Right atrium auricular region (tissue), 2 donors: ENCODE measurements at places on chromosomes 7 and 10. TPM values are rescaled to one million over a fixed set of nuclear protein-coding genes. Genes with fewer than 3 reads are reported as not detected.

DNA sequence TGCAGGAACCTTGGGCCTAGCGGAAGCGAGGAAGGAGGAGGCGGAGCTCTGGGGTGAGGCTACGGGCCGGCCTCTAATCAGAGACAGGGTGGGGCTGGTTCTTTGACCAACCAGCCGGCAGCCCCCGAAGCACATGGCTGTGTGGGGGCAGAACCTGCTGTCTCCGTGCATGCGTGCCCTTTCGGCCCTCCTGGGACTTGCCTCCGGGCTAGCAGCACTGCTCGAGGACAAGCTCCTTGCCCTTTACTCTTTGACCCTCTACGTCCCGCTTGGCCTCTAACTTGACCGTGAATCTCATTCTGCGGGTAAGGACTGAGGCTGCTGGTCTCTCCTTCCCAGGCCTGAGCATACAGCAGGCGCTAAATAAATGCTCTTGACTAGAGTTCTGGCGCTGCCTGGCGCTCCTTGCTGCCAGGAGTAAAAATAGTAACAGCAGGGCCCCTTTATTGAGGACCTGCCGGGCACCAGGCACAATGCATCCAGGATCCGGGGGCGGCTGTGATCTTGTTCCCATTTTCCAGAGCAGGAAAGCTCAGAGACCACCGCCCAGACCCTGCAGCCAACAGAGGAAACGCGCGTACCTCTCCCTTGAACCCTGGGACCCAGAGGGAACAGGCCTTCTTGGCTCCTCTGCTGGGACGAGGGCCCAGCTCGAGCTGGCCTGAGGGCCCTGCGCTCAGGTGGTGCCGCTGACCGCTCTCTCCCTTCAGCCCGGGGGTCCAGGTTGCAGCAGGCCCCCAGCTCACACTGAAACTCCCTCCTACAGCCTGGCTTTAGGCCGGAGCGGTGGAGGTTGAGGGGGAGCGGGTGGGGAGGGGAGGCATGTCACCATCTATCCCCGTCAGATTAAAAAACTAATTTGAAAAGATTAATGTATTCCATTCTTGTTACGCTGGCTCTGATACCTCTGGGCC, 2.7 kb upstream of the COMTD1 start:
- no peaks in the 10 kb centered on the region for H3K27me3 ChIP-seq
- H3K4me1 ChIP-seq: peaks cover 22% of the 10 kb centered on the region
- no peaks in the 10 kb centered on the region for H3K36me3 ChIP-seq
- no peak overlapping the region for H3K27ac ChIP-seq
- DNase-seq: no peak

DNA sequence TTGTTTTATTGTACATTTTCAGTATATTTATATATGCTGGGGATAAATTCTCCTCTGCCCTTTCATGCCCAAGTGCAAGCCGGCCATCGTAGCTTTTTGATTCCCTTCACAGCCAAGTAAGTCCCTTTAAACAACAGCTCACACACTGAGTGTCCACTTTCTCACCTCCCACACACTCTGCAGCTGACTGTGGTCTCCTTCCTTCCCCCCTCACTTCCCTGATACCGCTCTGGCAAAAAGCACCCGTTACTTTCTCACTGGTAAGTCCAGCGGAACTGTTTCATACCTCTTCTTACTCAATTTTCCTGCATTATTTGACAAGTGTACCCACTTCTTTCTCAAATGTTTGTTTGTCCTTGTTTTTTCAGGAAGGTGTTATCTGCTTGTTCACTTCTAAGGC, 35.2 kb downstream of the MGAM start:
- no peaks in the 10 kb centered on the region for H3K36me3 ChIP-seq
- no peaks in the 10 kb centered on the region for H3K27me3 ChIP-seq
- H3K27ac ChIP-seq: no peak overlapping the region
- DNase-seq: no peak

OR13A1 gene
- not detected for total RNA-seq

LAMB1 gene
- 60.7 TPM for total RNA-seq

GRCh38 chr7:75892634-75893272, 13.9 kb downstream of the RHBDD2 start:
- peaks cover 6% of the 10 kb centered on the region for H3K4me1 ChIP-seq
- DNase-seq: peak; percentile 81
- no peak overlapping the region for H3K27ac ChIP-seq
- no peaks in the 10 kb centered on the region for H3K27me3 ChIP-seq
- H3K4me3 ChIP-seq: no peak overlapping the region

DNA sequence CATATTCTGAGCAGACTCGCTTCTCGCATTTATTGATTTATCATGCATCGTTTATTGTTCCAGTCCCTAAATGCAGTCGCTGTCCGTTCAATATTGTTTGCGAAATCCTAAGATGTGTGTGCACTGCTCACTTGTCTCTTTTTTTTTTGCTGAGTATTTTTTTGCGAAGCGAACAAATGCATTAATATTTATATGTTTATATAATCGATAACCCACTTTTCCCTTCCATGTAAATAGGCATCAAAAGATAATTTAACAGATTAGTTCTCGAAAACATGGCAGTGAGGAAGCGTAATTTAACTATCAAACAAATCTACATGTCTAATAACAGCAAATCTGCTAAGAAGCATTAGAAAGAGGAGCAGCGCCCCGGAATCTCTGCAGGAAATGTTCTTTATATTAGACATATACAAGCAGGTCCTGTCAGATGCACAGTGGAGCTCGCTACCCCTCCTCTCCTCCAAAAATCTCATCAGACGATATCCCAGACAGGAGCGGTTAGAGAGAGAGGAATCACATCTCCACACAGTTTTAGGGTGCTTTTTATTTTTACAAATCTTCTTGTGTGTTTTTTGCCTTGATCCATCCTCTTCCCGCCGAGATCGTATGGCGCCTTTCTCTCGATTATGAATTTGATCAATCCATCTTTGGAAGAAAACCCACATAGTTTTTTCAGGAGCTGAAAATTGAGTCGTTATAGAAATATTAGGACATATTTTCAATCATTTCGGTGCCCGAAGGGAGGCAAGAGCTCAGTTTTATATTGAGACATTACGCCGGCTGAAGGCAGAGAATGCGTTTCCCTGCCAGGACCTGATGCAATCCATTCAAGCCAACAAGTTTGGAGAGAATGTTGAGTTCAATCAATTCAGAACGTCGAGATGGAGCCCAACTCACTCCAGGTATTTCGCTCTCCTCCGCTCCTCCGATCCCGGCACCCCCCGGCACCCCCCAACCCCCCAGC, at the start of gene ARID5B:
TSS of gene ARID5B (plus strand) at position 871 of the 964 bp plus-strand sequence. CDS start at position 882, 11 bp downstream.
- DNase-seq: no peak
- no peaks in the 10 kb centered on the region for H3K36me3 ChIP-seq
- H3K27ac ChIP-seq: peak within 1 kb of the TSS; percentile 95
- H3K27me3 ChIP-seq: no peaks in the 10 kb centered on the region
- peak within 1 kb of the TSS; percentile 73 for H3K4me3 ChIP-seq
- H3K4me1 ChIP-seq: no peaks in the 10 kb centered on the region

GRCh38 chr10:50325449-50326171, 74.3 kb upstream of the ASAH2 start:
- H3K4me1 ChIP-seq: peaks cover 56% of the 10 kb centered on the region
- peak; percentile 86 for DNase-seq
- peak overlapping the region; percentile 29 for H3K4me3 ChIP-seq
- peak overlapping the region; percentile 89 for H3K27ac ChIP-seq
- no peaks in the 10 kb centered on the region for H3K27me3 ChIP-seq
- no peaks in the 10 kb centered on the region for H3K36me3 ChIP-seq

AUTS2 gene
- total RNA-seq: 8.6 TPM

LIPJ gene
- 0.08 TPM for total RNA-seq

ENKUR gene
- not detected for total RNA-seq

INSIG1 gene
- 25.7 TPM for total RNA-seq

GRCh38 chr7:351681-352480, 61.9 kb downstream of the FOXL3 start:
- no peaks in the 10 kb centered on the region for H3K27me3 ChIP-seq
- H3K4me3 ChIP-seq: no peak overlapping the region
- DNase-seq: no peak
- H3K36me3 ChIP-seq: no peaks in the 10 kb centered on the region
- H3K4me1 ChIP-seq: no peaks in the 10 kb centered on the region

DNA sequence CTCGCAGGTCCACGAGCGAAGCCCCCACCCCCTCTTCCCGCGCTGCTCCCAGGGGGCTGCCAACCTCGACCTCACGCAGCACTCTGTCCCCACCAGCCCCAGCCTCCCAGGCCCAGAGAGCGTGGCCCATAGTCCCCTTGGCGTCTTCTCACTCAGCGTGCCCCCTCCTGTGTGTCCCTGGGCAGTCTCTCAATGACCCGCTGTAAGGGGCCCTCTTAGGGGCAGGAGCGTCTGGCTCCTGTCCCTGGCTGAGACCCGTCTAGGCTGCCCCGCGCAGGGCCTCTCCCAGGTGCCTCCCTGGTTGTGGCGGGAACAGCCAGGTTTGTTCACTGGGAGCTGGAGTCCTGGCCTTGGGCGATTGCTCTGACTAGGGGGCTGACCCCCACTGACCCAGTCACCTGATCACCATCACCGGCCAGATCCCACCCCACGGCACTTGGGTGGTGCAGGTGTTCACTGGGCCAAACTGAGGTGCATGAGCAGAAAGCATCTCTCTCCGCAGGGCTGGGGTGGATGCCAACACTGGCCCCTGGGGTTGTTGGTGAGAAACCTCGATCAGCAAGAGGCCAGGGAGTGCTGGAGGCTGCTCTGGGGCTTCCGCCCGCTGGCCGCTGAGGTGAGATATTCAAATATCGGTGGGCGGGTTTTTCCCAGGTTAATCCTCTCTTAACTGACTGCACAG, 12.6 kb upstream of the WDFY4 start:
- DNase-seq: peak; percentile 49
- no peaks in the 10 kb centered on the region for H3K36me3 ChIP-seq
- no peaks in the 10 kb centered on the region for H3K27me3 ChIP-seq
- no peak overlapping the region for H3K27ac ChIP-seq

GRCh38 chr7:50817561-50817960, 34.9 kb upstream of the GRB10 start:
- no peaks in the 10 kb centered on the region for H3K36me3 ChIP-seq
- no peaks in the 10 kb centered on the region for H3K27me3 ChIP-seq
- no peak overlapping the region for H3K4me3 ChIP-seq
- peaks cover 8% of the 10 kb centered on the region for H3K4me1 ChIP-seq
- no peak overlapping the region for H3K27ac ChIP-seq

DNA sequence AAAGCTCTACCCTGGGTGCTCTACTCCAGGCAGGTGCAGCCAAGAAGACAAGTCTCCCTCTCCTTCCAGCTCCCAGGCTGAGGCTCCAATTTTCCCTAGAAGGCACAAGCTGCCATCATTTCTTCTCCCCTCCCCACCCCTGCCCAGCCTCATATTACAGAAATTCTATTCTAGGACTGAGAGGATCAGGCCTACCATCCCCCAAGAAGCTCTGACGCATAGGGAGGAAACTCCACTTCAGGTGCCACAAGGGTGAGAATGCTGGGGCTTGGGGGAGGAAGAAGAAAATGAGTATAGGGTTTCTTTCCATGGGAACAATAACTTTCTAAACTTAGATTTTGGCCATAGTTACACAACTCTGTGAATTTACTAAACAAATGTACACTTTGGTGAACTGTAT, 35.3 kb downstream of the FEZF1 start:
- no peaks in the 10 kb centered on the region for H3K27me3 ChIP-seq
- H3K36me3 ChIP-seq: no peaks in the 10 kb centered on the region
- no peaks in the 10 kb centered on the region for H3K4me1 ChIP-seq
- H3K4me3 ChIP-seq: no peak overlapping the region
- H3K27ac ChIP-seq: no peak overlapping the region

PRSS2 gene
- total RNA-seq: 0.51 TPM

DNA sequence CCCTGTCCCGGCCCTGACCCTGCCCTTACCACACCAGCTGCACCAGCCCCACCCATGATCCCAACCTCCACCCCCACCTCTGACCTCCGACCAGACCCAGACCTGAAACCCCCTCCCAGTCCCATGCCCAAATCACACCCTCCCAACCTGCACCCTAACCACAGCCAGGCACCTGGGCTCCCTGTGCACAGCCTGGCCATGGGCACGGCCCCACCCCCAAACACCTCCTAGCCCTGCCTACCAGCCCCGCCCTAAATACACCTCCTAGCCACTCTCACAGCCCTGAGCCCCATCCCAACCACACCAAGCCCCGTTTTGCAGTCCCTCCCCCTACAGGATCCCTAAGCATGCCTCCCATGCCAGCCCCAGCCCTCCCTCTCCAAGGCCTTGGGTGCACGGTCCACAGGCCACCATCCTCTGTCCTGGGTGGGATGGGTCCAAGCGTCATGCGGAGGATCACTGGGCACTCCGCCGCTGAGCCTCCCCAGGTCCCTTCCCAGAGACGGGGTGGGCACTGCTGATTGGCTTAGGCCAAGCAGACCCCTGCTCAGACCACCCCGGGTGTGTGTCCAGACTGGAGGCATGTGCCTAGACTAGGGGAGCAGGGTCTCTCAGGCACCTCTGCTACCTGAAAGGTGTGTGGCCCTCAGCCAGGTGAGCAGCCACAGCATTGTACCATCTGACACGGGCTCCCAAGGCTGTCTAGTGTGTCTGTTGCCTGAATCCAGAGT, 30.1 kb downstream of the INSIG1 start:
- H3K4me3 ChIP-seq: no peak overlapping the region
- no peaks in the 10 kb centered on the region for H3K4me1 ChIP-seq
- no peak for DNase-seq

DNA sequence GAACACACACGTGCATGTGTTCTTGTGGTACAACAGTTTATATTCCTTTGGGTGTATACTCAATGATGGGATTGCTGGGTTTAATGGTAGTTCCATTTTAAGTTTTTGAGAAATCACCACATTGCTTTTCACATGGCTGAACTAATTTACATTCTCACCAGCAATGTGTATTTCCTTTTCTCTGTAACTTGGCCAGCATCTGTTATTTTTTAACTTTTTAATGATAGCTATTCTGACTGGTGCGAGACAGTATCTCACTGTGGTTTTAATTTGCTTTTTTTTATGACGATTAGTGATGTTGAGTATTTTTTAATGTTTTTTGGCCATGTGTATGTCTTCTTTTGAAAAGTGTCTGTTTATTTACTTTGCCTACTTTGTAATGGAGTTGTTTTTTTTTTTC, 256.6 kb downstream of the ZWINT start:
- no peak overlapping the region for H3K4me3 ChIP-seq
- no peak overlapping the region for H3K27ac ChIP-seq
- no peak for DNase-seq
- H3K4me1 ChIP-seq: no peaks in the 10 kb centered on the region
- H3K27me3 ChIP-seq: no peaks in the 10 kb centered on the region

GRCh38 chr10:107415446-107415845, 250.9 kb upstream of the SORCS1 start:
- no peak overlapping the region for H3K27ac ChIP-seq
- no peaks in the 10 kb centered on the region for H3K27me3 ChIP-seq
- no peaks in the 10 kb centered on the region for H3K4me1 ChIP-seq
- H3K4me3 ChIP-seq: no peak overlapping the region
- no peaks in the 10 kb centered on the region for H3K36me3 ChIP-seq

DNA sequence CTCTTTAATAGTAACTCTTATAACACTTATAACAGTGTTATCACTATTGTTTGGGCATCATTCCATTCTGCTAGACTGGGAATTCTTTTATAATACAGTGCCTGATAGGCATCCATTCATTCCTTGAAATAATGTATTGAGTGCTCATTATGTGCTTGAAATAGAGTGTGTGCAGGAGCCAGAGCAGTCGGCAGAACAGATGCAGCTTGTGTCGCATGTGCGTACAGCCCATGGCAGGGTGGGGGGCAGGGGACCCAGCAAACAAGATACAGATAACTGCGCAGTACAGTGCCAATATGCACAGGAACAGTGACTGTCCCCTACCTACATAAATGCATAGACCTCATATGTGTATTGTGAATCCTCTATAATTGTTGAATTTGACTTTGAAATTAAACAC, 99.3 kb downstream of the KAT6B start:
- DNase-seq: no peak
- H3K4me1 ChIP-seq: peaks cover 77% of the 10 kb centered on the region
- H3K4me3 ChIP-seq: no peak overlapping the region
- no peak overlapping the region for H3K27ac ChIP-seq
- H3K36me3 ChIP-seq: no peaks in the 10 kb centered on the region
